Sigmoid colon (tissue), 7 donors: ENCODE measurements at places on chromosomes 3 and 15. TPM values are rescaled to one million over a fixed set of nuclear protein-coding genes. Genes with fewer than 3 reads are reported as not detected.

GRCh38 chr3:27533261-27533607, 49.0 kb upstream of the SLC4A7 start:
- no peak for DNase-seq

DNA sequence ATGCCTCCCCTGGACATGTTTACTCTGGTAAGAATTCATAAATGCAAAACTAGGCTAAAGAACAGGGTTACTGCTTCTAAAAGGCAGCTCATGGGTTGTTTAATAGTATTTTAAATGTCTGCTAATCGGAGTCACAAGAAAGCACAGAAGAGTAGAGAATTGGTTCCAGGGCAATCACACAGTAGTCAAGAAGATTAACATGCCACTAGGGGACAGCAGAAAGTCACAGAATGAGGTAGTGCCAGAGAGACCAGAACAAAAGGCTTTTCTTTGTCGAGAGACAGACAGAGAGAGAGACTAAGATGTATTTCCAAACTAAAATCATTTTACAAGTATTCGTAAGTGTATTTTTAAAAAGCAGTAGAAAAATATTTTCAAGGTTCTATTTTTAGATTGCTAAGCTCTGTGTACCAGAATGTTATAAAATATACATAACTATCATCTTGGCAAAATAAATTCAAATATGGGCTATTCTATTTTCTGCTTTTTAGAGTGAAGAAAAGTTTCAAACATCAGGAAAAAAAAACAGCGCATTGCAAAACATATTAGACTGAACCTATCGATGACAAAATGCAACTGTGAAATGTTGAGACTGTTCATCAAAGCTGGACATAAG, 78.3 kb upstream of the CDIN1 start:
- no peak for DNase-seq

B3GALNT1 gene
- 5.0 TPM for total RNA-seq

DNA sequence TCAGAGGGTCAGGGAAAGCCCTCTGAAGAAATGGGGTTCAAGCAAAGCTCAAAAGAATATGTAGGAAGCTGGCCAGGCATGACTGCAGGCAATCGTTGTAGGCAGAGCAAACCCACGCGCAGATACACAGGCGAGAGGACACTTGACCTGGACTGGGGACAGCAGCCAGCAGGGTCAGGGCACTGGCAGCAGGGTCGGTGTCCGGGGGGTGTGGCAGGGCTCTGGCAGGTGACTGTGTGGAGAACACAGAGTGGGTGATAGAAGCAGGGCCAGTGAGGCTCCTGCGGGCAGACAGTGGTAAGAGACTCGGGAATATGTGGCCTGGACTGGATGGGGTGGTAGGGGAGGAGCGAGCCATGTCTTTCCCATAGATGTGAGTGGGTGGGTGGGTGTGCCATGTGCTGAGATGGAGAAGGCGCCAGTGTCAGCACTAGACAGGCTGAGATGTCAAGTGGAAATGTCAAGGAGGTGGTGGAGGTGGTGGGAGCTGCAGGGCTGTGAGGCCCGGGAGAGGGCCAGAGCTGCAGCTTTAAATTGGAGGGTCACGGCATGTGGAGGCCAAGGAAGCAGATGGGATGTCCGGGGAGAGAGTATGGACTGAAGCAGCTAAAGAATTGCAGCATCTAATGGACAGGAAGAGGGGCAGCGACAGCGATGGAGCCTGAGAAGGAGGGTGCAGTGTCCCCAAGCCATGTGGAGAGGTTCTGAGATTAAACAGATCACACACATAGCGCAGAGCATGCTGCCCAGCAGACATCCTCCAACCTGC, 13.4 kb downstream of the TMEM43 start:
- DNase-seq: no peak

KLHL40 gene
- total RNA-seq: not detected

SLC27A2 gene
- not detected for total RNA-seq

NR1I2 gene
- total RNA-seq: not detected

ADPRH gene
- total RNA-seq: 11.6 TPM

GRCh38 chr3:193343726-193344222, 34.8 kb downstream of the ATP13A5 start:
- DNase-seq: no peak

DNA sequence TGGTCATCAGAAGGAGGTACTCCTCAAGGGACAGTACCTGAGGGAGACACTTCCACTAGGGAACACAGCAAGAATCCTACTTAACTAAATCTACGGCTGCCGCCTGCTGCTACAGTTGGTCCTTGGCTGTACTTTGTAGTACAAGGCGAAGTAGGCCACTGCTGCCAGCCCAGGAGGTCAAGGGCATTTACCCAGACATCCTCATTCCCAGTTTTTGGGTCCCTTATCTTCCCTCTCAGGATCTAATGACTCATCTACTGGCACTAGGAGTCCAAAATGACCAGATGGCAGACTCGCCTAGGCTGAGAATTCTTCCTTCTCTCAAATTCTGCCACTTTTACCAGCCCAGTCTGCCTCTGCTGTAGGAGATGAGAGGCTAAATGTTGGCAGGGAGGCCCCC, 27.1 kb upstream of the LAMP3 start:
- no peak for DNase-seq
